ENCODE measurements at places on chromosomes 2 and 18.

DNA sequence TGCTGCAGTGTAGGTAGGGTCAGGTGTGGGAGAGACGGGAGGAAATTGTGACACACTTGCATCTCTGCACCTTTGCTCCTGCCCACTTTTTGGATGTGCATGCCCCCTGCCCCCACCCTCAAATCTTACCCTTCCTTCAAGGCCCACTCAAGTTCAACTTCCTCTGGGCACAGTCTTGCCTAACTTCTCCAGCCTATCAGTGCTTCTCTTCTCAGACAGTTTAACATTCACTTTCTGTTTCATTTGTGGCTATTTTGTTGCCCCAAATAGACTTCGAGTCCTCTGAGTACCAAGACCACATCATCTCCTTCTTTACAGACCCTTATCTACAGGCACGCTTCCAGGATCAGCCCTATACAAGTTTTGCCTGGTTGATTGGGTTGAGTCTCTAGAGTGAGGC is 2.7 kb downstream of the ST8SIA5 start:
- DNase-seq: no peak

DNA sequence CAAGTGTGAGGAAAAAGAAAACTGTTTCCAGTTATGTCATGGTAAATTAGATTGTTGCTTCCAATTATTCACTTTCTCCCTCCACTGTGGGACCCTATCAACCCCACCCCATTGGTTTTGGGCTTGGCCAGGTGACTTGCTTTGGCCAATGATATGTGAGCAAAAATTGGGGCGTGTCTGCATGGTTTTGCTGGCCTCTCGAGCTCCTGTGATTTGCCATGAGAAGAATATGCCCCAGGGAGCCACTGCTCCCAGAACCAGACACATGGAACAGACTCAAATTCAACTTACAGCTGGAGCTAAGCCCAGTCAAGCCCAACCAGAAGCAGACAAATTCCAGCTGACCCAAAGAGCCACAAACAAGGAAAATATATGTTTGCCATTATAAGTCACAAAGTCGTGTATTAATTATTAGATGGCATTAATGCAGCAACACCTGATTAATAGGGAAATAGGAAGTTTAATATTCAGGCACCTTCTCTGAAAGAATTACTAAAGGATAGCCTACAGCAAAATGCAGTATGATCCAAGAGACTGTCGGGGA is 248.9 kb downstream of the ANAPC1 start:
- DNase-seq: no peak

DNA sequence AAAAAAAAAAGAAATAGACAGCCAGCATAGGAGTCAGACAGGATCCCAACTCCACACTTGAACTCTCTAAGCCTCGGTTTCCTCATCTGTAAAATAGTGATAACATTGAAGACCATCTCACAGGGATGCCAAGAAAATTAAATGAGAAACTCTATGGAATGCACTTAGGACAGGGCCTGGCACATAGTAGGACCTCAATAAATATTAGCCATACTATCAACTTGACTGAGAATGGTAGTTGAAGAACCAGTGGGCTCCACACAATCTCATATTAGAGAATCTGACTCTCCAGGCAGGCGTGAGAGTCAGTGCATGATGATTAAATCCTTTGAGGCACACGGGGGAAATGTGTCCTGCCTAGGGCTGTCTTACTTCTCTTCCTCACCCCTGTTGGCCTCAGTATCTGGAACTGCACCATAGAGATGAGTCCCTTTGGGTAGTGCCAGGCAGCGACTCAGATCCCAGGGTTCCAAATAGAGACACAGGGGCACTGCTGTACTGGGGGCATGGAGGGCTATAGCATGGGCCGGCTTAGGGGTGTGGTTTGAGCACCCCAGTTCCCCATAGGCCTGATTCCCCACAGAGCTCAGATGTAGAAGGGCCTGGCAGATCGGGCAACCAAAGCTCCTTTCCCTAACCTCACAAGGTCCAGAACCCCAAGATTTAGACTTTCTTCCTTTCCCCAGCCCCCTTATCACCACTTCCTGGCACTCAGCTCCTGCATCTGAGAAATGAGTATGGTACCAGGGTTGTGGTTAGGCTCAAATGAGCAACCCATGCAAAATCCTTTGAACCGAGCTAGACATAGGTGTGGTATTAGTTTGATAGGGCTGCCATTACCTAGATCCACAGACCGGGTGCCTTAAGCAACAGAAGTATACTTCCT is 51.3 kb upstream of the CAB39 start:
- no peak for DNase-seq

DNA sequence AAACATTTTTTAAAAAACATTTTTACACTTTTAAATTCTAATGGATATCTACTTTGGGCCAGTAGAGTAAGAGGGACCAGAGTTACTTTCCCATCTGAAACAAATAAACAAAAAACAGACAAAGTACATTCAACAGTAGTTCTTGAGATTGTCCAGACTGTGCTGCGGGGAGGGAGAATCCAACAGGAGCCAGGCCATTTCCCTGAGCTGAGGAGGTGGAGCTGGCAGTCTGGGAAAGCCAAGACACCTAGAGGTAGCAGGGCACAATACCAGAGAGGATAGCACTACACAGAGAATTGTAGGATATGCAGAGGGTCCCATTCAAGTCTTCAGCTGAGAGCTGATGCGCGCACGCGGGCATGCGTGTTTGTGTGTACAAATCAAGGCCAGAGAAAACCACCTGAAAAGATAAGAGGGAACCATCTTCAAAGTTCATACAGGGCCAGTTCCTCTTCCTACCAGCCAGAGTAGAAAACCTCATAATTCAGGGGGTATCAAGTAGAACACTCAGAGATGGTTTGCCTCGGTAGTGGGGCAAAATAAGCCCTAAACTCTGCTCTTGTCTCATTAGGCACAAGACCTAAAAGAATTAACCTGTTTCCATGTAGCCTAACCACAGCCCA is 44.0 kb downstream of the PTRHD1 start:
- no peak for DNase-seq

- peak; percentile 55 for DNase-seq
Measured at GRCh38 chr18:71209944-71210343, 921.1 kb downstream of the SOCS6 start.

DNA sequence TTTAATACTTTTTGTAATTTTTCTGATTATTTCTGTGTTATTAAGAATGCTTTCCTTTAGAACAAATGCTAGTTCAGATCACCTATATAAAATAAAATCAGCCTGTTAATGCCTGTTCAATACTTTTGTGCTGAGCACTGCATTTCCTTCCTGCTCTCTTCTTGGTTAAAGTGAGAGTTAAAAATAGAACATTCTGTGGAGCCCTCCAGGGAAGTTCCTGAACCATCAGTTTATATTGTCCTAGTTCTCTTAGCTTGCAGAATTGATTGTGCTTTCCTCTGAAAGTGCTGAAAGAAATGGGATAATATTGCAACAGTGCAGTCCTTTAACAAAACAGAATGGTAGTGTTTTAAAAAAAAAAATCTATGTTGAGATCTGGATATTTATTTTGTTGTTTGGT is 74.6 kb upstream of the UBXN4 start:
- no peak for DNase-seq

GRCh38 chr2:218075975-218076811 is 7.1 kb downstream of the RUFY4 start:
- DNase-seq: no peak

DNA sequence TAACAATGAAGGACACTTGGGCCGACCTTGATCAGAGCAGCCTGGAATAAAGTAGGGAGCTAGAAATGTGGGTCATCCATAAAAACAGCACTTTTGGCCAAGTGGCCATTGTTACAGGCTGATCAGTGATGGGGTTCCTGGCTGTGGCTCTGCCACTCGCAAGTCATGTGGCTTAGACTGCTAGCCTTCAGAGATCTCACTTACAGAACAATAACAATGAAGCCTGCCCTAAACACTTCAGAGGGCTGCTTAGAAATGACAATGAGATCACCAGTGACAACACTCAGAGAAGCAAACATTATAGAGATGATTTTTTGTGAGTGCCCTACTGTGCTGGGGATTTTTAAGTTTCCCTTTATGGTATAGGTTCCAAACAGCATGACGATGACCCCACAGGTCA is 107.9 kb upstream of the LMAN1 start:
- no peak for DNase-seq

DNA sequence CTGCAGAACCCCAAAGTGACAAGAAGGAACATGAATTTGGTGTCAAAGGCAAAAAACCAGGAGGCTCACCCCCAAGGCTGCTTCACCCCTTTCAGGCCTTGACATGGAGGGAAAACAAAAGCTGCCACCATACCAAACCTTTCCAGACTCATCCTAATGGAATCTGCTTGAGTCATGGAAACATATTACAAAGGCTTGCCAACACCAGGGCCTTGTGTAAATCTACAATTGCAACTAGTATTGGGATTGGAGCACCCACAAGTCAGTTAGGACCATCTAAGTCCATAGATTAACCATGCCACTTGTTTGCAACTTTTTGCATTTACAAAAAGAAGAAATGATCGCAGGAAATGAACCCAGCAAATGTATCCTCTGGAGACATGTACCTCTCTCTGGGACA is 297.6 kb downstream of the CDCA7 start:
- no peak for DNase-seq

- DNase-seq: no peak
Measured at GRCh38 chr18:29160170-29160569, 983.2 kb upstream of the CDH2 start.

GRCh38 chr18:43620936-43621335 is 343.6 kb upstream of the SYT4 start:
- DNase-seq: peak; percentile 5

- no peak for DNase-seq
Measured at GRCh38 chr2:118457951-118458350, 369.7 kb downstream of the INSIG2 start.

DNA sequence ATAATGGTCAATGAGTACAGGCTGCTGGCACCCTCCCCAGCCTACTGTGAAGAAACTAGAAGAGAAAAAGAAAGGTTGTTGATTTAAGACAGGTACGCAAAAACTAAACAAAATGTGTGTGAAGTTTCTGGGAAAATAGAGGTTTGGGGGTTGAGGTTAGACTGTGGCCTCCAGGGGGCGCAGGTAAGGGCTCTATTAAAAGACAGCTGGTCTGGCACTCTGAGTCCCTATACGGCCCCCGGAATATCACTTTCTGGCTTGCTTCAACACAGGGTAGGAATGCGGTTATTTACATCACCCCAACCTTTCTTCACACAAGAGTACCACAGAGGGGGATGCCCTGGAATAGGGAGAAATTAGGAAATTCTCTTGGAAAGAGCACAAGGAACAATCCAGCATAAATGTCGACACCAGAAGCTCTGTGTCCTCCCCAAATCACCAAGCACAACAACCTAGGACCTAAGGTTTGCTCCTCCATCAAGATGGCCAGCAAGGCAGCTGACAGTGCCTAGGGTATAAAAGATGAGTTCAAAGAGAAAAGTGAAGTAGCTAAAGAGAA is 480.8 kb upstream of the KLHL29 start:
- no peak for DNase-seq

- DNase-seq: no peak
Measured at GRCh38 chr18:75880925-75881504, 453.5 kb upstream of the SMIM21 start.

- DNase-seq: no peak
Measured at GRCh38 chr2:219618733-219619122, 8.7 kb upstream of the SLC4A3 start.

DNA sequence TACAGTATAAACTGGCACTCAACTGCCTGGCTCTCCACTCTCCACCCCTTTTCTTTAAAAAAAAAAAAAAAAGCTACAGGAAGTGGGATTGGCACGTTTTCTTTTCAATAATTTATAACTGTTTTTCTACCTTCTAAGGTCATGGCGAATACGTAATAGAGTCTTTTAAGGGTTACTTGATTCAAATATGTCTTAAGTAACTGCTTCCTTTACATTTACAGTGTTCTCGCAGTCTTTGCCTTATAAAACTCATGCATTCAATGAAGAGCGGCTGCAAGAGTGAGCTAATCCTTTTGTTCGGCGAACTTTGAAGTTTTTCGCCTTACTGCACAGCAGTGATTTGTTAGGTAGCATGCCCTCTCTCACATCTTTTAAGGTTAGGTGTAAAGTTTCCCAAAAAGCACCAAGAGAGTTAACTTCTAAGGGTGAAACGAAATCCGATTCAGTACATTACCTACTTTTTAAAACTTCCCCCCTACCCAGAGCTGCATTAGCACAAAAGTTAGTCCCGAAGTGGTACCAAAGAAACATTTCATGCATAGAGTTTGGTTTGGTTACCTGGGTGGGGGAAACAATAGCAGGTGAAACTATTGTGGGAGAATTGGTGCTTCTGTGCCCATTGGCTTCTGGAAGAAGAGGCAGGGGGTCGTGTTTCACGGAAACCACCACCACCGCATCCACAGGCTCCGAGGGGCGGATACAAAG is 2.0 kb downstream of the KCTD1 start:
- no peak for DNase-seq

- no peak for DNase-seq
Measured at GRCh38 chr2:33420726-33421125, 55.7 kb upstream of the RASGRP3 start.

Data from glomerular endothelial cell (primary cell).